ENCODE measurements at places on chromosomes 12 and 14. TPM values are rescaled to one million over a fixed set of nuclear protein-coding genes. Genes with fewer than 3 reads are reported as not detected.
A peak's percentile ranks its signal among the peaks of the same experiment; 100 is the strongest.

- no peak overlapping the region for H3K4me3 ChIP-seq
- peaks cover 4% of the 10 kb centered on the region for H3K4me1 ChIP-seq
- no peaks in the 10 kb centered on the region for H3K36me3 ChIP-seq
- H3K27me3 ChIP-seq, result no peaks in the 10 kb centered on the region
- peak; percentile 43 for DNase-seq
- peak overlapping the region; percentile 84 for H3K27ac ChIP-seq
These were observed 102.0 kb downstream of the HMGA2 start for GRCh38 chr12:65926119-65926908.

DNA sequence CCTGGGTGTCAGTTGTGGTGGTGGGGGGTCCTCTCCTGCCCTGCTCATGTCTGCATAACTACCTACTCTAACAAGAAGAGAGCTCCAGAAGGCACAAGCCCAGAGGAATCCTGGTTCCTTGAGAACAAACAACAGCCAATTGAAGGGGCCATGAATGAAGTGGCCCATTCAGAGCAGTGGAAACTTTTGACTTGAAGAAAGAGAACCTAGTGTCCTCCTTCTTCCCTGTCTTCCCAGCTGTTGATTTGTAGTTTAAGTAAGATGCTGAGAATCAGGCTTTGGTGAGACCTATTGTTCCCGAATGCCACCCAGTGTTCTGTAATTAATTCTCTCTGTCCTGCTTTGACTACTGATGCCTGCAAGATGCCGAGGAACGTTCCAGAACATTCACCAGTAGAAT lies 79.2 kb downstream of the C14orf132 start:
- H3K4me3 ChIP-seq, result no peak overlapping the region
- no peaks in the 10 kb centered on the region for H3K36me3 ChIP-seq
- no peaks in the 10 kb centered on the region for H3K4me1 ChIP-seq
- DNase-seq, result no peak
- no peaks in the 10 kb centered on the region for H3K27me3 ChIP-seq
- no peak overlapping the region for H3K27ac ChIP-seq

DNA sequence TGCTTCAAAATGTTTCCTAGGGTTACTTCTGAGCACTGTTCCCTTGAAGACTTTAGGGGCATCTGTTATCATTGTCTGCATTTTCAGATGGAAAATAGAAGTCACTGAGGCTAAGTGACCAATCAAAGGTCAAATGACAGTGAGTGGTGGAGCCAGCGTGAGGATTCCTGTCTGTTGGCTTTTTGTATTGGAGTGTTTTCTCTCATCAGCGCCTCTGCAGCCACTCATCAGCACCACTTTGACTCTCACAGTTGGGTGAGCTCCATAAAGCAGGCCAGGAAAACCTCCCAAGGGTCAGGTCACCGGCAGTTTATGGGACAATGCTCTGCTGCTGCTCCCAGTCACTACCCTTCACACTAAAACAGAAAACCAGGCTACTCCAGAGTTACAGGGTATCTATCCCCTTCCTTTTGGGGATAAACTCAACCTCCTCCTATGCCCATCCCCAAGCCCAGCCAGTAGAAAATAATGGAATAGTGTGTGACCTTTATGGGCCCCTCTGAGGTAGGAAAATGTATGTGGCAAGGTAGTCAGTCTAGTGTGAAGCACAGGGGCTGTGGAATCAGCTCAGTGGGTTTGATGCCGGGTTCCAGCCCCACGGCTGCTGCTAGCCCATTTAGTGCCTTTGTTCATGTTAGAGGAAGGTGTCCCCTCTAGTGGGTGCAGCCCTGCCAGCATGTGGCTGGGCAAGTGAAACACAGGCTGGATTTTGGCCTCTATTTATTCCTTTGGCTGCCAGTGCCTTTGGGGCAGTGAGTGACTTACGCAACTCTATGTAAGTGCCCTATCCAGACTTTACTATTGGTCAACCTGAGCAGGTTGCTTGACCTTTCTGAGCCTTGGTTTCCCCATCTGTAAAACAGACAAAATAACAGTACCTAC lies 133.8 kb upstream of the CPM start:
- DNase-seq, result no peak
- no peak overlapping the region for H3K4me3 ChIP-seq
- no peaks in the 10 kb centered on the region for H3K36me3 ChIP-seq
- peaks cover 5% of the 10 kb centered on the region for H3K4me1 ChIP-seq
- no peaks in the 10 kb centered on the region for H3K27me3 ChIP-seq
- H3K27ac ChIP-seq, result no peak overlapping the region

- H3K4me1 ChIP-seq, result no peaks in the 10 kb centered on the region
- no peaks in the 10 kb centered on the region for H3K36me3 ChIP-seq
- no peak overlapping the region for H3K27ac ChIP-seq
- no peak overlapping the region for H3K4me3 ChIP-seq
These were observed 54.6 kb upstream of the RIC8B start for GRCh38 chr12:106719879-106720278.

- DNase-seq, result peak; percentile 59
- no peak overlapping the region for H3K27ac ChIP-seq
- no peaks in the 10 kb centered on the region for H3K4me1 ChIP-seq
- H3K4me3 ChIP-seq, result peak overlapping the region; percentile 9
- no peaks in the 10 kb centered on the region for H3K27me3 ChIP-seq
These were observed 231.9 kb downstream of the C12orf75 start for GRCh38 chr12:105562199-105562971.

Gene BBS10
- 3.3 TPM for total RNA-seq

Gene PLXNC1
- 12.4 TPM for total RNA-seq

Gene RBP5
- total RNA-seq, result 3.7 TPM
